Activated effector memory CD4-positive, alpha-beta T cell treated with anti-CD3 and anti-CD28 coated beads, Interleukin-2, amount 50 U/mL, for 16 hours (primary cell): ENCODE measurements at places on chromosomes 1 and 21.
A peak's percentile ranks its signal among the peaks of the same experiment; 100 is the strongest.

GRCh38 chr1:53411541-53412152 is 47.6 kb upstream of the DMRTB1 start:
- DNase-seq: no peak

GRCh38 chr1:165637427-165637826 is 6.4 kb downstream of the MGST3 start:
- no peak for DNase-seq

- DNase-seq: no peak
These were observed 149.9 kb downstream of the MRPL39 start for GRCh38 chr21:25457411-25457810.

- DNase-seq: no peak
These were observed 34.2 kb downstream of the GJA5 start for GRCh38 chr1:147726168-147726567.

DNA sequence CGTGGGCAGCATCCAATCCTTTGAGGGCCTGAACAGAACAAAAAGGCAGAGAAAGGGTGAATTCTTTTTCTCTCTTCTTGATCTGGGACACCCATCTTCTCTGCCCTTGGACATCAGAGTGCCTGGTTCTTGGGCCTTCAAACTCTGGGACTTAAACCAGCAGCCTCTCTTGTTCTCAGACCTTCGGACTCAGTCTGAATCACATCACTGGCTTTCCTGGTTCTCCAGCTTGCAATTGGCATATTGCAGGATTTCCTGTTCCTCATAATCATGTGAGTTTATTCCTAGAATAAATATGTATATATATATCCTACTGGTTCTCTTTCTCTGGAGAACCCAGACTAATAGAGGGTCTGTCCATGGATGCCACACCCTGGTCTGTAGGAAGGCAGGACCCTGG is 16.3 kb upstream of the TENT5C start:
- DNase-seq: peak; percentile 25

DNA sequence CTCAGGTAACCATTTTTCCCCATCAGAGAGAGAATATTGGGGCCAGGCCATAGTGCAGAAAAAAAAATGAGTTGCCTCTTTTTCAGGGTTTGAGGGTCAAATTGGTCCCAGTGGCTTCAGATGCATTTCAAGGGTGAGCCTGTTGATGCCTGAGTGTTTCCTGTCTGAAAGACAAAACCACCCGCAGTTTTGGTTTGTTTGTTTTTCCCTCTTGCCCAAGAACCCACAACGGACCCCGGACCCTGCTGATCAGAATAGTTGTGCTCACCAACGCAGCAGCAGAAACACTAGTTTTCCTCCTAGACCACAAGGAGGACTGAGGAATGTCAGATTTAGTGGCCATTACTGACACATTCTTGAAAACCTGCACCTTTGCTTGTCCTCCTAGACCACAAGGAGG is 1433.1 kb downstream of the PLA2G4A start:
- no peak for DNase-seq

DNA sequence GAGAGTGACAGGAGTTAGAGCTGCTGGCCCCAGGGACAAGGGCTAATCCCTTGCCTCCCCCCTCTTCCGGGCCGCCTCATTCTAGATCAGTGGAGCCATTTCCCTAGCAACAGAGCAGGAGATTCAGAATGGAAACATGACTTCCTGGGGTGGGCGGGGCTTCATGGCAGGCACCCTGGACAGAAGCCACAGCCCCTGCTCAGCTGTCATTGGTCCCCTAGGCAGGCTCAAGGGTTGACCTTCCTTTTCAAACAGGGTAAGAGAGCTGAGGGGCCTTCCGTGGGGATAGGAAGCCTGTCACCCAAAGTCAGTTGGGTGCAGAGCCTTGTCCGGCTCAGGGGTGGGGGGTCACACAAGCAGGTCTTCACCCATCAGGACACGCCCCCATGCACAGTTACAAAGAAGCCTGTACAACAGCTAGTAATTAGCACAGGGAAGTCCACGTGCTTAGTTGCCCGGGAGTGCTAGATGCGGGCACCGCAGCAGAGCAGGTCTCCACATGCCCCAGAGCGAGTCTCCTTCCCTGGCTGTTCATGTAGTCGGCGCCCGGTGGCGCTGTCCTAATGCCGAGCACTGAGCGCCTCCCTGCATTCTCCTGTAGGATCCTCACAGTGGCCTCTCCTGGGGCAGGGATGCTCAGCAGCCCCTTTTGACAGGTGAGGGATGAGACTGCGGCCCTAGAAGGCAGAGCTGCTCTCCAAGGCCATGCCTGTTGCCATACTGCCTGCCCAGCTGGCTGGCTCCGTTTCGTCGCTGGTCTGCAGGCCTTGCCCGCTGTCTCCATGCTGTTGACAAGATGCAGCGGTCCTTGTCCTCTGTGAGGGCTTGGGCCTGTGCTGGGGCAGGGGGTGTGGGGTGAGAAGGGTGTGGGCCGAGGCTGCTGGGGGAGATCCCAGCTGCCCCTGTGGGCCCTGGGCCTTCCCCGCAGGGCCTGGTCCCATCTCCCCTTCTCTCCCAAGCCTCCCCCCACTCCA is 5.1 kb downstream of the TMEM201 start:
- peak; percentile 74 for DNase-seq

- DNase-seq: no peak
These were observed 2.6 kb downstream of the PADI1 start for GRCh38 chr1:17207540-17207939.
